ENCODE measurements at places on chromosomes 3 and 15. TPM values are rescaled to one million over a fixed set of nuclear protein-coding genes. Genes with fewer than 3 reads are reported as not detected.

The C3orf22 gene
- not detected for total RNA-seq

The MGLL gene
- total RNA-seq, result 0.31 TPM

The OR5K4 gene
- not detected for total RNA-seq

The RASL12 gene
- not detected for total RNA-seq

The LSM3 gene
- total RNA-seq, result 22.9 TPM

The CDCP1 gene
- 0.53 TPM for total RNA-seq

The NR1I2 gene
- 0.36 TPM for total RNA-seq

The RLBP1 gene
- total RNA-seq, result not detected

The ITIH1 gene
- not detected for total RNA-seq

The POLQ gene
- 25.1 TPM for total RNA-seq

The RNF123 gene
- 29.7 TPM for total RNA-seq

The TRIM42 gene
- total RNA-seq, result not detected

The CLDN1 gene
- 0.07 TPM for total RNA-seq

The MORC1 gene
- total RNA-seq, result not detected

The GRAMD1C gene
- 0.64 TPM for total RNA-seq

The ANKUB1 gene
- total RNA-seq, result not detected

The PRR23E gene
- total RNA-seq, result not detected

The QRICH1 gene
- 128 TPM for total RNA-seq

The NR2E3 gene
- not detected for total RNA-seq

The CPLX3 gene
- total RNA-seq, result not detected

The TIMP4 gene
- 0.50 TPM for total RNA-seq

The ZNF774 gene
- total RNA-seq, result 0.68 TPM

The HYKK gene
- 2.2 TPM for total RNA-seq

The CLRN1 gene
- not detected for total RNA-seq

The TERC gene
- total RNA-seq, result 19.2 TPM

The INAFM2 gene
- total RNA-seq, result 6.7 TPM

The C3orf62 gene
- total RNA-seq, result 2.8 TPM

The LRRC49 gene
- total RNA-seq, result 0.46 TPM

The STARD5 gene
- total RNA-seq, result 9.1 TPM

The STAB1 gene
- 0.14 TPM for total RNA-seq

The WDR73 gene
- total RNA-seq, result 13.7 TPM

The SPTSSB gene
- total RNA-seq, result not detected

The CDHR4 gene
- total RNA-seq, result 0.22 TPM

The CPEB1 gene
- 0.21 TPM for total RNA-seq

The MESP2 gene
- total RNA-seq, result not detected

The ROBO2 gene
- not detected for total RNA-seq

The VGLL3 gene
- total RNA-seq, result not detected

The TFG gene
- total RNA-seq, result 60.3 TPM

The PAQR9 gene
- total RNA-seq, result not detected

The ST6GAL1 gene
- 113 TPM for total RNA-seq

The REC114 gene
- total RNA-seq, result not detected

The TGM4 gene
- not detected for total RNA-seq

The FAM81A gene
- total RNA-seq, result not detected

The PLA2G4E gene
- not detected for total RNA-seq

The OXNAD1 gene
- 24.0 TPM for total RNA-seq

The ZNF445 gene
- total RNA-seq, result 18.7 TPM

The AGBL1 gene
- 0.10 TPM for total RNA-seq
